A172 (cell line): ENCODE measurements at places on chromosomes 3 and 15. TPM values are rescaled to one million over a fixed set of nuclear protein-coding genes. Genes with fewer than 3 reads are reported as not detected.

GRCh38 chr15:55695432-55695831 is 47.5 kb downstream of the PRTG start:
- no peak for DNase-seq

DNA sequence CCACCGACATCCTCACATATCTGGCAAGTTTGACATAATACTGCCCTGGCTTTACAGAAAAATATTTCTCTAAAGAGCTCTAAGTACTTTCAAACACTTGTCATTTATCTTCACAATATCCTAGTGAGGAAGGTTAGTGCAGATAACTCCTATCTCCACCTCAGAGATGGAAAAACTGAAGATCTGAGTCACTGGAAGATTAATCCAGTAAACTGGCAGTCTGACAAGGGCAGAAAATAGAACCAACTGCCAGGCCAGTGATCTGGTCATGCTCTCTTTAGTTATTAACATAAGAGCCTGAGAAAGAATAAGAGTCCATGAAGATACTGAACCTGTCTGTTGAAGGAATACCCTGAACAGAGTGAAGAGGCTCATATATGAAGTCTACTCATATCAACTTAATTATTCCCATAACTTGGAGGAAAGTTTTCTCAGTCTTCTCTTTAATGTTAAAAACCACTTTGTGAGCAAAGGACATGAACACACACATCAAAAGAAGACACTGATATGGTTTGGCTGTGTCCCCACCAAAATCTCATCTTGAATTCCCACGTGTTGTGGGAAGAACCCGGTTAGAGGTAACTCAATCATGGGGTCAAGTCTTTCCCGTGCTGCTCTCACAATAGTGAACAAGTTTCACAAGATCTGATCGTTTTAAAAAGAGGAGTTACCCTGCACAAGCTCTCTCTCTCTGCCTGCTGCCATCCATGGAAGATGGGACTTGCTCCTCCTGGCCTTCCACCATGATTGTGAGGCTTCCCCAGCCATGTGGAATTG is 61.4 kb downstream of the GOLIM4 start:
- peak; percentile 90 for DNase-seq

GRCh38 chr3:40281995-40282394 is 27.5 kb upstream of the EIF1B start:
- no peak for DNase-seq

DOCK3 gene
- 1.4 TPM in 2 replicates for total RNA-seq

DNA sequence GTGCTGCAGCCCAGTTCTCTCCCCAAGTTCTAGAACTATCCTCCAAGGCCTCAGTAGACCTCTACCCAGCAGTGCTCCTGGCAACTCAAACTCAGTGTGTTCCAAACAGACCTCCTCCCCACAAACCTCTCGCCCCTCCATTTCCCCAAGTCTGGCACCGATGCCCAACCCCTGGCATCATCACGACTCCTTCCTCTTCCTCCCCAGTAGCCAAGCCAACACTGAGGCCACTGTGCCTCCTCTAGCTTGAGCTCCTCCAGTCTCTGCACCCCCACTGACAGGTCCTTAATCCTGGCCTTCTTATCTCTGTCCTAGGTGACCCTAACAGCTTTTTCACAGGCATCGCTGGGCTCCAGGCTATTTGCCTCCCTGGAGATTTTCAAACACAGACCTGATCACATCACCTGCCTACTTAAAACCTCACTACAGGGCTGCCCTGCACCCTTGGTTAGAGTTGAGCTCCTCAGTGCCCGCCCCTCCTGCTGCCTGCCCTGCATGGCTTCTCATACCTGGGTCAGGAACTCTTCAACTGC is 6.8 kb downstream of the ARPIN start:
- no peak for DNase-seq

DNA sequence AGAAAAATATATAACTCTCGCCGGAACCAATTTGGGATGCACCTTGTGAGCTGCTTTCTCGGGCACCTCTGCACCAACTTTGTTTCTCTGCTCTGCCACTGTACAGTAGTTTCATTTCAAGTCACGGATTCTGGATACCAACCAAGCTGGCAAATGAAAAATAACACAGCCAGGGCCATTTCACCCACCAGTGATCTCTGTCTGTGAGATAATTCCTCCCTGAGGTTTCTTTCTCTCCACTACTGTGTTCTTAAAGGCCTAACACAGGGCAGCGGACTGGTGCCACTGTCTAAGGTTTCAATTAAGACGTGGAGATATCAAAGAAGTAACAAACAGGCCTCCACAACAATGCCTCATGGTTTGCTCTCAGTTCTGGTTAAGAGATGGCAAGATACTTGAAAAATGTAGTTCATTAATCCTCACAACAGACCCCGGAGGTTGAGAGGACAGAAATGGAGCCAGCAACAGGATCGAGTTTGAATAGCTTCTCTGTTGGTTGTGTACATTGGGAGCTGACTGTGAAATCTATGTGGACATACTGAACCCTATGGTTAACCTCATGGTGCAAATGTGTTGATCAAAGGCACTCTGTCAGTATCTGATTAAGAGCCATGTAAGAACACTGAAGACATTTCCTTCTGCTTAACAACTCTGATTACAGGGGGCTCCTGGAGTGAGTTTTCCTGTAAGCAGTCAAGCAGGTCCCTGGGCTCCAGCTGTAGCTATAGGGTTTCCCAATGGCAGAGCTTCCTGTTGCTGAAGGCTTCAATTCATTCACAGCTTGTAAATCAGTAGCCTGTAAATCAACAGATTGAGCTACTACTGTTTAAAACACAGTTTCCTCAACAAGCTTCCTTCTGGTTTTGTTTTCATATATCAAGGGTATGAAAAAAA is 470.5 kb downstream of the EPHA3 start:
- DNase-seq: no peak
